ENCODE measurements at places on chromosomes 4 and X.

- no peak for DNase-seq
Measured at GRCh38 chrX:13994104-13994503, 35.6 kb downstream of the GEMIN8 start.

GRCh38 chr4:6548201-6548881 lies 26.6 kb upstream of the MAN2B2 start:
- DNase-seq, result no peak

- no peak for DNase-seq
Measured at GRCh38 chrX:68892651-68893050, 63.8 kb downstream of the EFNB1 start.

DNA sequence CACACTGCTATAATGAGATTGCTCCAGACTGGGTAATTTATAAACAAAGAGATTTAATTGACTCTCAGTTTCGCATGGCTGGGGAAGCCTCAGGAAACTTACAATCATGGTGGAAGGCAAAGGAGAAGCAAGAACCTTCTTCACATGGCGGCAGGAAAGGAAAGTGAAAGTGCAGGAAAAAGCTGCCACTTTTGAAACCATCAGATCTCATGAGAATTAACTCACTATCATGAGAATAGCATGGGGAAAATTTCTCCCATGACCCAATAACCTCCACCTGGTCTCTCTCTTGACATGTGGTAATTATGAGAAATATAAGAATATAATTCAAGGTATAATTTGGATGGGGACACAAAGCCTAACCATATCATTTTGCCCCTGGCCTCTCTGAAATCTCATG lies 884.2 kb downstream of the GLUD2 start:
- DNase-seq, result no peak

DNA sequence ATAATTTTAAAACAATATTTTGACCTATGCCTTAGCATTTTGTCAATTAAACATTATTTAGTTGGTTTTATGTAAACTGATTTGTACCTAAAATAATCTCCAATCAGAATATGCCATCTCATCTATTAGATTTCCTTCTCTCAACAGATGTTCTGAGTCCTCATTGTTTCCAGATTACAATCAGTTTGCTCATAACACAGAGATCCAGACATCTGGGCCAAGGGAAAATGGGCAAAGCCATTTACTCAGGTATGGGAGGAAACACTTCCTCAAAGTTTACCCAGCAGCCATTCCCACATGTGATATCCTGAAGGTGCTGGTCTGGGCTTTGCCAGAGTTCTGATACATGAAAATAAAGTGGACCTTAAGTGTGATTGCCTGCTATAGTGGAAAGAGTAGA lies 217.9 kb upstream of the GPC4 start:
- DNase-seq, result no peak

- no peak for DNase-seq
Measured at GRCh38 chr4:7244331-7244665, 52.0 kb downstream of the SORCS2 start.

GRCh38 chr4:67892905-67893304 lies 9.1 kb upstream of the TMPRSS11D start:
- no peak for DNase-seq

GRCh38 chrX:39983715-39984114 lies 114.0 kb downstream of the BCOR start:
- no peak for DNase-seq

GRCh38 chr4:2795893-2796848 lies 3.3 kb downstream of the SH3BP2 start:
- DNase-seq, result no peak

DNA sequence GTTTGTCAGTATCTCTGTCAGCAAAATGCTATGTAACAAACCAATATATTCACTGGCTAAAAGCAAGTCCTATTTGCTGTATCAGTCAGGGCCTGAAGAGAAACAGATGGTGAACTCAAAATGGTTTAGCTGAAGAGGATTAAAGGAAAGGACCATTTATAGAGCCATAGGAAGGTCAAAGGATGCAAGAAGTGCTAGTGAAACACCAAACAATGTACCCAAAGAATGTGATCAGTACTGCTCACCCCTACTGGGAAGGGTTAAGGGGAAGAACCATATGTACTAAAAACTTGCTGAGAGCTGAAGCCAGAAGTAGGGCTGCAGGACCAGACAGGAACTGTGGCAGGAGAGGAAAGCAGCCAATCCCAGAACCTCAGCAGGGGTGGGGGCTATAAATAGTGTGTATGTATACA lies 479.3 kb downstream of the INPP4B start:
- no peak for DNase-seq

- DNase-seq, result no peak
Measured at GRCh38 chrX:154603438-154604430, 15.3 kb downstream of the CTAG1B start.

- DNase-seq, result no peak
Measured at GRCh38 chrX:113741744-113742143, 842.1 kb upstream of the HTR2C start.

DNA sequence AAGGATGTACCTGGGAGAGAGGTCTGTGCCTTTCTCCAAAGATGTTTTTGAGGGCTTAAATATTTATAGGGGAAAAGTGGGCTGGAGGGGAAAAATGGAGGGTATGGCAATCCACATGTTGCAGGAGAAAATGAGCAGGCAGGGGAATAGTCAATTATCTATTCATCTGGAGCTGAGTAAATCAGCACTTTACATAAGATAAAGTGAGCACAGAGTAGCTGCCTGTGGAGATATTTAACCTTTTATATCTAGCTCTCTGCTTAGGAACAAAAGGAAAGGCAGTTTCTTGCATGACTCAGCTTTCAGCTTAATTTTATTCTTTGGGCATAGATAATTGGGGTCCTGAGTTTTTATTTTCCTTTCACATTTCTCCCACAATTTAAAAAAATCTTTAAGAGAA lies 93.6 kb upstream of the NPY2R start:
- DNase-seq, result no peak

GRCh38 chr4:127578967-127579366 lies 53.8 kb upstream of the INTU start:
- DNase-seq, result no peak

- no peak for DNase-seq
Measured at GRCh38 chrX:151019856-151020255, 36.7 kb downstream of the HMGB3 start.

DNA sequence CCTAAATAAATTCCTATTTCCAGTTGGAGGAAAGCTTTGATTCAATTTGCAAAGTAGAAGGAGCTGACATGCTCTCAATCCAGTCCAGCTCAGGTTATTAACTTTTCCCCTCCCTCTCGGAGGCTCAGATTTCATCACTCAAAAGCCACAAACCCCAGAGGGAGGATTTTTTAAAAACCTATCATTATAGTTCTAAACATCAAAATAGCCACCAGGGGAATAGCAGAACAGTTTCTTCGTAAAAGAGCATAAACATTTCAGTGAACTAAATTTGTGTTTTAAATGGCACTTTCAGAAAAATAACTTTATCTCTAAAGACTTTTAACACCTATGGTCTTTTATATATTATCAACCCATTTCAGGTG lies 8.8 kb downstream of the GPRIN3 start:
- no peak for DNase-seq

DNA sequence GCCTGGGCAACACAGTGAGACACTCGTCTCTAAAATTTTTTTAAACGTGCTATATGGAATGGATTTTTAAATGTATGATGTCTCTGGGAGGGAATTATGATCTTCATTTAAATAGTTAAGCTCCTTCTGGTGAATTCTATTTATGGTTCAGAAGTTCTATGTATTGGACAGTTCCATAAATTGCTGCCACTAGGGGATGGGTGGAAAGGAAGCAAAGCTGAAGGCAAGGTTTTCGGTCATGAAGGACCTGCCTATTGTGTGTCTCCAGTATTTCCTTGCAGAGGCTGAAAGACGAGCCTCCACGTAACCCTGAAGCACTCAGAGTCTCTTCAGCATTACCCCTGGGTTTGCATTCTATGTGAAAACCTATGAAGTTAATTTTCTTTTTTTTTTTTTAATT lies 451.5 kb upstream of the FAT1 start:
- DNase-seq, result no peak

- no peak for DNase-seq
Measured at GRCh38 chrX:139967750-139968149, 2.4 kb upstream of the CXorf66 start.

Data from stimulated activated CD4-positive, alpha-beta T cell treated with anti-CD3 and anti-CD28 coated beads, TNF-alpha, amount 100 ng/mL, for 24 hours (primary cell).